ENCODE measurements at places on chromosomes 4 and X. TPM values are rescaled to one million over a fixed set of nuclear protein-coding genes. Genes with fewer than 3 reads are reported as not detected.

DNA sequence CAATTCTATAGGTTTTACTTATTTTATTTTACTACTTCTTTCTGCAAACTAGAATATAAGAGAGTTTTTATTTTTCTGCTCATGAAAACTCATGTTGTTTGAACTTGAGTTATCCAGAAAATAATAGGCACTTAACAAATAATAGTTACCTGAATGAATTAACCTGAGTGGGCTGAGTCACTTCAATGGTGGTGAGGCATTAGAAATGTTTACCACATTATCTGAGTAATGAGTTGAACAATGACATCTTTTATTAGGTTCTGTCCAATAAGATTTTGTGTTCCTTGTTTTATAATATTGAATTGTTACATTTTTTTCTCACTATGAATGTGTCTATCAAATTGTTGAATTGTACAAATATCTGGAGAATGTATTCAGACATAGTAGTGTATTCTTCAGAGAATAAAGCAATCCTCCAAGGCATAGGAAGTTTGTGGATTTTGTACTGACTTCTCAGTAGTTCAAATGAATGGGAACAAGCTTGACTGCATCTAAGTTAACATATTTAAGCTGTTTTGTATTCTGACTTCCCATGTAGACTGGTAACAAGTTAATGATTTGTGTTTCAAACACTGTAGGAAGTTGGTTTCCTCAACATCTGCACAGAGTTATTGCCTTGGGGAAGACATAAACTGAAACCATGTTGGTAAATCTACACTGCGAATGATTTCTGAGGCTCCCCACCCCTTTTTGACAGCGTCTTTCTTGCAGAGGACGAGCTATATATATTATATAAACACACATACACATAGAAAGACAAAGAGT is 1808.9 kb upstream of the TENM3 start:
- H3K36me3 ChIP-seq = no peaks in the 10 kb centered on the region
- no peak overlapping the region for H3K27ac ChIP-seq
- no peak overlapping the region for H3K4me3 ChIP-seq
- H3K27me3 ChIP-seq = no peaks in the 10 kb centered on the region

- H3K4me1 ChIP-seq = no peaks in the 10 kb centered on the region
- no peaks in the 10 kb centered on the region for H3K27me3 ChIP-seq
- H3K4me3 ChIP-seq = no peak overlapping the region
- H3K36me3 ChIP-seq = no peaks in the 10 kb centered on the region
- H3K27ac ChIP-seq = no peak overlapping the region
These were observed 56.1 kb downstream of the RAPGEF2 start for GRCh38 chr4:159158985-159159384.

GRCh38 chr4:53480909-53481308 is 103.5 kb downstream of the FIP1L1 start:
- no peak for DNase-seq
- no peaks in the 10 kb centered on the region for H3K36me3 ChIP-seq
- H3K4me3 ChIP-seq = no peak overlapping the region
- no peaks in the 10 kb centered on the region for H3K4me1 ChIP-seq
- no peak overlapping the region for H3K27ac ChIP-seq

- peaks cover 1% of the 10 kb centered on the region for H3K36me3 ChIP-seq
- H3K27ac ChIP-seq = peak overlapping the region; percentile 85
- H3K4me1 ChIP-seq = peaks cover 34% of the 10 kb centered on the region
These were observed 5.8 kb downstream of the ITM2A start for GRCh38 chrX:79361192-79361870.

- no peak for DNase-seq
- peaks cover 13% of the 10 kb centered on the region for H3K36me3 ChIP-seq
- H3K27me3 ChIP-seq = no peaks in the 10 kb centered on the region
These were observed 181.3 kb downstream of the RAB28 start for GRCh38 chr4:13302876-13303275.

GRCh38 chr4:22434895-22435294 is 81.0 kb downstream of the ADGRA3 start:
- no peak for DNase-seq
- H3K36me3 ChIP-seq = no peaks in the 10 kb centered on the region
- H3K27ac ChIP-seq = no peak overlapping the region
- no peaks in the 10 kb centered on the region for H3K27me3 ChIP-seq
- no peak overlapping the region for H3K4me3 ChIP-seq
- H3K4me1 ChIP-seq = no peaks in the 10 kb centered on the region

DNA sequence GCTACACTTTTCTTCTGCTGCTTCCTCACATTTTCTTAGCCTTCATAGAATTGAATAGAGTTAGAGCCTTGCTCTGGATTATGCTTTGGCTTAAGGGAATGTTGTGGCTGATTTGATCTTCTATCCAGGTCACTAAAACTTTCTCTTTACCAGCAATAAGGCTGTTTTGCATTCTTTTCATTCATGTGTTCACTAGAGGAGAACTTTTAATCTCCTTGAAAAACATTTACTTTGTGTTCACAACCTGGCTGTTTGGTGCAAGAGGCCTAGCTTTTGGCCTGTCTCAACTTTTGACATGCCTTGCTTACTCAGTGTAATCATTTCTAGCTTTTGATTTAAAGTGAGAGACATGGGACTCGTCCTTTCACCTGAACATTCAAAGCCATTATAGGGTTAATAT is 87.7 kb upstream of the RAB40AL start:
- no peak for DNase-seq
- H3K4me3 ChIP-seq = no peak overlapping the region
- H3K4me1 ChIP-seq = peaks cover 6% of the 10 kb centered on the region

DNA sequence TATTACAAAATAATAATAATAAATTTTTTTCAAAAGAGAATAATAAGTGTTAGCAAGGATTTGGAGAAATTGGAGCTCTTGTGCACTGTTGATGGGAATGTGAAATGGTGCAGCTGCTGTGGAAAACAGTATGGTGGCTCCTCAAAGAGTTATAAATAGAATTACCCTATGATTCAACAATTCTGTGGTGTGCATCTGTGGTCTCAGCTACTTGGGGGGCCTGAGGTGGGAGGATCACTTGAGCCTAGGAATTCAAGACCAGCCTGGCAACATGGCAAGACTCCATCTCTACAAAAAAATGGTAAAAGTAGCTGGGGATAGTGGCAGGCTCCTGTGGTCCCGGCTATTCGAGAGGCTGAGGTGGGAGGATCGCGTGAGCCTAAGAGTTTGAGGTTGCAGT is 19.6 kb downstream of the MND1 start:
- peaks cover 14% of the 10 kb centered on the region for H3K36me3 ChIP-seq
- H3K4me3 ChIP-seq = no peak overlapping the region
- no peak for DNase-seq
- no peaks in the 10 kb centered on the region for H3K27me3 ChIP-seq
- no peak overlapping the region for H3K27ac ChIP-seq
- peaks cover 8% of the 10 kb centered on the region for H3K4me1 ChIP-seq

- H3K4me3 ChIP-seq = no peak overlapping the region
- H3K27ac ChIP-seq = no peak overlapping the region
- H3K4me1 ChIP-seq = no peaks in the 10 kb centered on the region
- peaks cover 3% of the 10 kb centered on the region for H3K36me3 ChIP-seq
These were observed 51.6 kb upstream of the BLTP1 start for GRCh38 chr4:122100508-122100907.

GRCh38 chr4:182339221-182339641 is 96.0 kb downstream of the TENM3 start:
- H3K36me3 ChIP-seq = no peaks in the 10 kb centered on the region
- H3K27me3 ChIP-seq = peaks cover 11% of the 10 kb centered on the region
- H3K4me3 ChIP-seq = no peak overlapping the region
- H3K4me1 ChIP-seq = no peaks in the 10 kb centered on the region
- no peak for DNase-seq

DNA sequence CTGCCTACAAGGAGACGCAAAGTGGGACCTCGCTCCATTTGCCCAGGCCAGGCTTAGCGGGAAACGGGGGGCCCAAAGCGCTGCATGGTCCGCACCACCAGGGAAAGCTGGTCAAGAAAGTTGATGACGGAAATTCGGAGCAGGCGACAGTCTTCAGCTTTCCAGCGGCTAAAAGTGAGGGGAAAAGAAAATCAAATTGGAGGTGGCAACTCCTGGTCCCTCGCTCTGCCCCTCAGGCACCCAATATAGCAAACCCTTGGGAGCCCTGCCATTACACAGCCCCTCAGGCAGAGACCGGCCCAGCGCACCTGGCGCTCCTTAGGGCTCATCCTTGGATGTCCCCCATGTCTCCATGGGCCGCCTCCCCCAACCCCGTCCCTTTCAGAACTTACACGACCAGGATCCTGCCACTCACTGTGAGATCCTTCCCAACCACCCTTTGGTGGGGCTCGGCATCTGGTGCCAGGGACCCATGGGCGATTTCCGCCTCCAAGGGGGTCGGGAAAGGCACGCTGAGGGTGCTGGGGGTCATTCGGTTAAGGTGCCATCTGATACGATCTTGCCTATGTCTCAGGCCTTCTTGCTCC is 1.1 kb downstream of the LAGE3 start:
- peak overlapping the region; percentile 83 for H3K4me3 ChIP-seq
- H3K36me3 ChIP-seq = no peaks in the 10 kb centered on the region
- peak overlapping the region; percentile 79 for H3K27ac ChIP-seq
- H3K27me3 ChIP-seq = no peaks in the 10 kb centered on the region
- DNase-seq = no peak

DNA sequence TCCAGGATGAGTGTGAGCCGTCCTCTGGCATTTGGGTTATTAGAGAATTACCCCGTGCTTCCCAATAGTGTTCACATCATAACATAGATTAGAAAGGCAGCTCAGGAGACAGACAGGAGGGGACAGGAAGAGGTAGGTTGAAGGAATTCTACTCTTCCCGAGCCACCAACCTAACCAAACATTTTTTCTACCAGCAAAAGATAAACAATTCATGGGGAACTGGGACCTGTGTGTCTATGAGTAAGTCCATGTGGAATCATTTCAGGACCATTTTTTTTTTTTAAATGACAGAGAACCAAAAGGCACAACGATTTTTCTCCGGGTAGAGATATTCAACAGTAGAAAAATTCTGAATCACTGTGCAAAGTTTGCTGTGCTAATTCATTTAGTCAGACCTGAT is 174.2 kb upstream of the ETNPPL start:
- H3K4me3 ChIP-seq = no peak overlapping the region
- no peaks in the 10 kb centered on the region for H3K4me1 ChIP-seq
- no peaks in the 10 kb centered on the region for H3K36me3 ChIP-seq

DNA sequence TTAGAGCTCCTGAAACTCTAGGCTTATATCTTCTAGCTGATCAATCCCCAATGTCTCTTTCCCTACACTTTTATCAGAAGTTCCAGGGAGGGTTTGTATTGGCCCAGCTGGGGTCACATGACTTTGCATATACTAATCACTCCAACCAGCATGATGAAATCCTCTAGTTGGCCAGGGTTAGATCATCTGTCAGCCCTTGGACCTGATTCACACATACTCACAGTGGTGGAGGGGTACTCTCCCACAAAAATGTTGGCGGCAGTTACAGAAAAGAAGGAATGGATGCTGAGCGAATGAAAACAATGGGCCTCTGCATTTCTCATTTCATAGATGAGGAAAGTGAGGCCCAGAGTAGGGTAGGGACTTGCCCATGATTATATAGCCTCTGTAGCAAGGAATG is 151.1 kb downstream of the PJA1 start:
- H3K4me3 ChIP-seq = no peak overlapping the region
- H3K27ac ChIP-seq = no peak overlapping the region
- DNase-seq = no peak

DNA sequence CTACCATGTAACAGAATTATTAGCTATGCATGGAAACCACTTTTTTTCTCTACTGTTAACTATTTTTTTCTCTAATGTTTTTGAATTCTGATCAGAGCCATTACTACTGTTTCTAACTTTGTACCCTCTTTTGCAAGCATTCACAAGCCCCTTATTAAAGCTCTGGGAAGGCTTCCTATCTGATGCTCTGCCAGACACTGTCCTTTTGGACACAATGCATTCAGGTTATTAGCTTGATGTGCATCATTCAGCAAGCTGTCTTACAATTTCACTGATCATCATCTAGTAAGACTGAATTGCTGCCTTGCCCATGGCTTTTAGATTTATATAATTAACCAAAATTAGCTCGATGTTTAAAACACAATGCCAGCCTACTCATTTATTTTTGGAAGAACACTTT is 155.1 kb downstream of the NR3C2 start:
- H3K4me3 ChIP-seq = no peak overlapping the region
- DNase-seq = no peak
- H3K36me3 ChIP-seq = no peaks in the 10 kb centered on the region

DNA sequence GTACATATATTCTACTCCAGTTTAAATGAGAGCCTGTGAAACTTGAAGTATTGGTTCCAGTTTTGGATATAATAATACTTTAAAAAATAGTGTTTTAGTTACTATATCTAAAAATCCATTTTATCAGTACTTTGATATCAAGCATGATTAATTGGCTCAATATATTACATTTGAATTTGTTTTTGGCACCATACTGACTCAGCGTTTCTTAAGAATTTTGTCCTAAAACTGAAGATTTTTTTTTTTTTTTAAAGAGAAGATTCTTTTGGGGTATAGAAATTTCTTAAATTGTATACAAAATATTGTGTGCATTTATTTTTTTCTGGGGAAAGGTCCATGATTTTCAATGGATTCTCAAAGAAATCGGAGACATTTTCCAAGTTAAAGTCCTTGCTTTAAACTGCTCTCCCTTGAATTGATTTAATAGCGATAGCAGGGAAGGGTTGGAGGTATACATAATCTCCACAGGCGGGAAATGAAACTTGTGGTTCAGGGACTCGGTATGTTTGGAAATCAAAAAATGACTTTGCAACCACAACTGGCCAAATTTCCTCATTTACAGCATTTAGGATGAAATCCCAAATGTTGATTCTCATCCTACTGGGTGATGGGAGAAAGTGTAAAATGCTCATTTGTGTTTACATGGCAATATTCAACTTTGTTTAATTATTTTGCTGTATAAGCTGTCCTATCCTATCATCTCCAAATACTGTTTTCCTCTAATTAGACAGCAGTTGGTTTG is 62.3 kb downstream of the TMA16 start:
- DNase-seq = no peak
- peaks cover 16% of the 10 kb centered on the region for H3K4me1 ChIP-seq
- no peak overlapping the region for H3K27ac ChIP-seq
- H3K27me3 ChIP-seq = no peaks in the 10 kb centered on the region
- H3K36me3 ChIP-seq = peaks cover under 1% of the 10 kb centered on the region

- H3K36me3 ChIP-seq = peaks cover under 1% of the 10 kb centered on the region
- peaks cover 8% of the 10 kb centered on the region for H3K27me3 ChIP-seq
- H3K4me1 ChIP-seq = peaks cover 68% of the 10 kb centered on the region
- H3K4me3 ChIP-seq = peak overlapping the region; percentile 60
These were observed 112.2 kb upstream of the MAP3K15 start for GRCh38 chrX:19627533-19627932.

GRCh38 chr4:174316954-174317353 is 33.2 kb downstream of the CEP44 start:
- H3K36me3 ChIP-seq = peaks cover 6% of the 10 kb centered on the region
- no peak overlapping the region for H3K27ac ChIP-seq
- no peaks in the 10 kb centered on the region for H3K27me3 ChIP-seq
- no peak for DNase-seq
- H3K4me3 ChIP-seq = no peak overlapping the region

GRCh38 chr4:174389439-174389838 is 105.7 kb downstream of the CEP44 start:
- H3K27me3 ChIP-seq = no peaks in the 10 kb centered on the region
- H3K27ac ChIP-seq = no peak overlapping the region
- H3K4me3 ChIP-seq = no peak overlapping the region
- H3K36me3 ChIP-seq = no peaks in the 10 kb centered on the region
- no peaks in the 10 kb centered on the region for H3K4me1 ChIP-seq

GRCh38 chr4:67125636-67126514 is 419.4 kb downstream of the CENPC start:
- no peak overlapping the region for H3K27ac ChIP-seq
- DNase-seq = no peak
- no peak overlapping the region for H3K4me3 ChIP-seq

- H3K27ac ChIP-seq = no peak overlapping the region
- H3K4me1 ChIP-seq = peaks cover 23% of the 10 kb centered on the region
These were observed 196.0 kb upstream of the RBPJ start for GRCh38 chr4:26124753-26125321.

- no peaks in the 10 kb centered on the region for H3K4me1 ChIP-seq
- DNase-seq = no peak
These were observed 189.5 kb upstream of the ANKRD50 start for GRCh38 chr4:124902001-124902515.

The TRIML2 gene
- total RNA-seq = not detected

The SORCS2 gene
- 0.05 TPM for total RNA-seq

The FAM13A gene
- total RNA-seq = 4.4 TPM
